ENCODE measurements at places on chromosomes 11 and 22.

DNA sequence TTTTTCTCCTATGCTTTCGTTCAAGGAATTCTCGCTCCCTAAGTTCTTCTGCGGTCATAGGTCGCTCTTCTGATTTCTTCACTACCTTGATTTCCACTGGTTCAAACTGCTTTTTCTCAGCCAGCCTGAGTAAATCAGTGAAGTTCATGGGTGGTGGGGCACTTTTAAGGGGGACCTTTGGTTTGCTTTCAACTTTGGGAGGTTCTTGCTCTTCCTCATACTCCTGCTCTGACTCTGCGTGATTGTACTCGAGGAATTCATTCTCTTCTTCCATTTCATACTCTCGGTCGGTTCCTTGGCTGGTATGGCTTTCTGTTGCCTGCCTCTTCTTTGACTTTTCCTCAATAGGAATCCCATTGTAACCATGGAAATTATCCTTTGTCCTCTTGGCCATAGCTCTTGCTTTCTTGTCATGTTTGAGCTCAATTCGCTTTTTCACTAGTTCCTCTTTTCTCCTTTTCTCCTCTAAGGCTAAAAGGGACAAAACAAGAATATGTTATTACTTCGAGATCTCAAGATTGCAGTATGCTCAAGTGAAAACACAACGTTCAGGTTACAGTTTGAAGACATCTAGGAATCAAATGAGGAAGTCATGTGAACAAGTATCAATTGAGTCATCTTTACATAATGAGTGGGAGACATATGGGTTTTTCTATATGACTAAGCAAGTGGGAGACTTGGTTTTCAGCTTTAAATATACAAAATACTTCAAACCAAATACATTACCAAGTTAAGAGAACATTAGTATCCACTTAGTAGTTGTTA is 16.2 kb downstream of the MISFA start:
- no peak for DNase-seq

GRCh38 chr11:724049-724777 is 18.2 kb downstream of the EPS8L2 start:
- no peak for DNase-seq

DNA sequence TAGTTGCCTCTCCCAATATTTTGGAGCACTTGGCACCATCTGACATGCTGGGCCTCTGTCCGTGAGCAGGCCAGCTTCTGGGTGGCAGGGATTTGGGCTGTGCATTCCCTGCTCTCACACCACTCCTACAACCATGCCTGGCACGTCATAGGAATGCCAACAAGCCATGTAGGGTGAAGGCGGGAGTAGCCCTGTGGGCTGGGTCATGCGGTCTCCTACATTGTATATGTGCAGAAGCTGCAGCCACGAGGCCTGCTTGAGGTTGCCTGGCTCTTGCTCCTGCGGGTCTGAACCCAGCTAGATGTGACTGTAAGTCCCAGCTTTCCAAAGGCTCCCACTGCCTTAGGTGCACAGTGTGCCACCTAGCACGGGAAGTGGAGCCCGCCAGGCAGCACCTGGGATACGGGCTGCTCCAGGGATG is 14.5 kb downstream of the MYEOV start:
- no peak for DNase-seq

DNA sequence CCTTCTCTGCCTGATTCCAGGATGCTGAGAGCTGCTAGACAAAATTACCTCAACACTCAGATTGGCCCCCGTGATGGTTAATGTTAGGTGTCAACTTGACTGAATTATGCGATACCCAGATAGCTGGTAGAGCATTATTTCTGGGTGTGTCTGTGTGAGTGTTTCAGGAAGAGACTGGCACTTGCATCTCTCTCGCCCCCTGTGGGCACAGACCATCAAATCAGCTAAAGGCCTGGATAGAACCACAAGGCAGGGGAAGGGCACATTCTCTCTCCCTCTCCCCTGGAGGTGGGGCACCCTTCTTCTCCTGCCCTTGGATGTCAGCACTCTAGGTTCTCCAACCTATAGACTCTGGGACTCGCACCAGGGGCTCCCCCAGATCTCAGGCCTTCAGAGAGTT is 79.7 kb downstream of the KIRREL3 start:
- DNase-seq = no peak

DNA sequence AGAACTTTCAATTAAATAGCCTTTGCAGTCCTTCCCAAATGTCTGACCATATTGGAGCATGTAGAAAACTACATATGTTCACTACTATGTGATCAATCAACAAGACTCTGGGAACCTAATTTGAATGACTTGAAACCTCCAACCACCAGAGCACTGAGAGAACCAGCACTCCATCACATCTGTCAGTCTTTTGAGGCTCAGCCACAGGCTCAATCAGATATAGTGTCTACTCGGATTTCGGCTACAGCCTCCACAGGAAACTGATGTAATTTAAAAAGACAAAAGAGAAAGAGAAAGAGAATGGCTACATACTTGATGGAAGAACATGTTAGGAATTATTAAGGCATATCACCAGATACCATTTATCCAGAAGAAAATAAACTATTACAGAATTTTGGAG is 859.0 kb downstream of the FAM181B start:
- no peak for DNase-seq

- DNase-seq = no peak
These were observed 56.1 kb downstream of the ST14 start for GRCh38 chr11:130215531-130216220.

Data from T1000 (cell line).